ENCODE measurements at places on chromosomes 13 and 19. TPM values are rescaled to one million over a fixed set of nuclear protein-coding genes. Genes with fewer than 3 reads are reported as not detected.

The DAPK3 gene
- total RNA-seq = 69.9 TPM

The TMEM221 gene
- not detected for total RNA-seq

The S1PR4 gene
- 2.7 TPM for total RNA-seq

- DNase-seq = no peak
These were observed 20.5 kb downstream of the NCAN start for GRCh38 chr19:19232261-19232721.

DNA sequence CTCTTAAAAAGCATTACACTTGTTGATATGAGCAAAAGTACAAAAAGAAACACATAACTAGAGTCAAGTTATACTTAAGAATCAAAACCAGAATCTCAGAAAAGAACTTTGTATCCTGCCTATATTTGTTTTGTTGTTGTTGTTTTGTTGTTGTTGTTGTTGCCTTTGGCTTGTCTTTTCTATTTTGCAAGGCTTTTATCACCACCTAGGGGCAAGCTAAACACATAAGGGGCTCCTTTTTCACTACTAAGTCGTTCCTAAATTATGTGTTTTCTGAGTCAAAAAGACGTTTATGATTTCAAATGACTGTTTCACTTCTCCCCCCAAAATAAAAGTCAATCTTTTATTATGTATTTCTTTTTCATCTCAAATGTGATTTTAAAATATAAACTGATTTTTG, 250.2 kb downstream of the RBM26 start:
- no peak for DNase-seq

- DNase-seq = no peak
These were observed 10.1 kb downstream of the TMEM259 start for GRCh38 chr19:1010586-1011510.

GRCh38 chr13:39866722-39867121, 211.3 kb downstream of the COG6 start:
- no peak for DNase-seq

- peak; percentile 66 for DNase-seq
These were observed 14.2 kb downstream of the DPF1 start for GRCh38 chr19:38209671-38210457.

- DNase-seq = peak; percentile 15
These were observed at the start of gene TFDP1 for GRCh38 chr13:113584205-113584869. Gene TFDP1 (plus strand): TSS chr13:113584753. CDS start chr13:113585838, 1,085 bp downstream.

DNA sequence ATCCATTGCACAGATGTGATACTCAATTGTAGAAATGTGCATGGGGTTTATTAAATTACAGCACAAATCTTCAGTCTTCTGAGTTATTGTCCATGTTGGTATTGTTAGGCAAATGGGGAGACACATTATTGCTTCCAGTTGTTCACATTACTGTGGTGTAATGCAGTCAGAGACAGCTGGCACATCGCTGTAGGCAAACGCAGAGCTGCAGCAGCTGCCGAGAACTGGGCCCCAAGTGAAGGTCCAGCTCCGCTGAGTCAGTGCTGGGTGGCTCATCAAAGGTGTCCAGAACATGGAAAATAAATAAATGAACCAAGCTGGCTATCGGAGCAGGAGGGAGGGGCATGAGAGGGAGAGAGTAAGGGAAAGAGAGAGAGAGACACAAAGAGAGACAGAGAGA, 299.1 kb upstream of the OBI1 start:
- DNase-seq = no peak

- no peak for DNase-seq
These were observed 214.4 kb upstream of the ZNF507 start for GRCh38 chr19:32131005-32131404.

DNA sequence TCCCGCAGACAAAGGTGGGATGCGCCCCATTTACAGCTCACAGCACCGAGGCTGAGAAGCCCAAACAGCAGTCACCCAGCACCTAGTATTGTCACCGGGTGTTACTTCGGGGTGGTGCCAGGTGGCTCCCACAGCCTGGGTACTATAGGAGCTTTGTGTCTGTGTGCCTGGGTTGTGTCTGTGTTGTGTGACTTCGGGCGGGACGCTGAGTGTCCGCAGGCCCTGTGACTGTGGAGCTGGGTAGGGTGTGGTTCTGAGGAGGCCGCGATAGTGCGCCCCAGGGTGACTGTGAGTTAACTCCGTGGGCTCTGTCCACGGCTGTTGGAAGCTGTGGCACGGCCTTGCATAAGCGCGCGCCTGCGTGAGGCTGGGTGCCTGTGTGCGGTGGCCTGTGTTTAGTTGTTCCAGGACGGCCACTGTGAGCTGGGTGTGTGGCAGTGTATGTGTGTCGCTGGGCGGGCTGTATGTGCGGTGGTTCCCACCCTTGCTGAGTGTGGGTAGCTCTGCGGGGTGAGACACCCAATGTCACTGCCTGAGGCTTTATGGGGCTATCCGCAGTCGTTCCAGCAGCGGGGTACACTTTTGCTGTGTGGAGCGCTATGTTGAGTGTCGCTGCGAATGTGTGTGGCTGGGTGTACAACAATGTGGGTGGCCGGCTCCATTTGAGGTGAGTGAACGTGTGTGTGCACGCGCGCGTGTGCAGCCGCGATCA, 559 bp upstream of the SSBP4 start:
- no peak for DNase-seq

DNA sequence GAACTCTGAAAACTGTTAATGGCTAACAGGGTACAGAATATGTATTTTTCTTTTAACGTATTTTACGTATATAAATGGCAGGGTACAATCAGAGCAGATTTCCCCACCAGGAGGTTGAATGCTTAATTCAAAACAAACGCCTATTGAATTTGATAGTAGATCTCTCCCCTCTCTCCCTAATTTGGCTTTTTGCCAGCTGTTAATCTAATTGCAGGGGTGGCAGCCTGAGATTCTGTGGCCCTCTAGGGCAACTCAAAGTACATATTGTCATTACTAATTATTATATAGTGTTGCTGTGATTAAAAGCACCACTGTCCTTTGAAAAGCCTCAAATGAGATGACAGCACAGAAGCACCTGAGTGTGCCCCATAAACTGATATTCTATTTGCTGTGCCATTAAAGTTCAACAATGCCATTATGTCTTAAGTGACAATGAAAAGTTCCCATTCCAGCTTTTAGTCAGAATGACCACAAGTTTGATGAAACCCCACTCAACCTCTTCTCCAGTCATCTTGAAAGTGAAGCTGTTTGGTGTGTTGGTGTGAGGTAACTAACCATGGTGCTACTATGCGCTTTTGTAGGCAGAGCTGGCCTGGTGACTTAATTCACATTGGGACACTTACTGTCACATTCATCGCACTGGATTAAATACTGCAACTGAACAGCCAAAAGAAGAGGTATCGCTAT, 351.4 kb downstream of the KCNRG start:
- DNase-seq = no peak

All from tibial nerve (tissue), 4 donors.